Activated T-cell treated with anti-CD3 and anti-CD28 coated beads for 4 hours (primary cell): ENCODE measurements at places on chromosomes 12 and 14.

- no peak for DNase-seq
Observed at GRCh38 chr12:84507956-84508850, 404.4 kb downstream of the SLC6A15 start.

- no peak for DNase-seq
Observed at GRCh38 chr12:99976762-99977161, 8.0 kb downstream of the ANKS1B start.

- DNase-seq, result no peak
Observed at GRCh38 chr12:92185052-92185451, 39.4 kb upstream of the BTG1 start.

GRCh38 chr12:41724216-41724615, 420.5 kb downstream of the GXYLT1 start:
- no peak for DNase-seq

- no peak for DNase-seq
Observed at GRCh38 chr12:111635524-111635923, 36.4 kb upstream of the ATXN2 start.

DNA sequence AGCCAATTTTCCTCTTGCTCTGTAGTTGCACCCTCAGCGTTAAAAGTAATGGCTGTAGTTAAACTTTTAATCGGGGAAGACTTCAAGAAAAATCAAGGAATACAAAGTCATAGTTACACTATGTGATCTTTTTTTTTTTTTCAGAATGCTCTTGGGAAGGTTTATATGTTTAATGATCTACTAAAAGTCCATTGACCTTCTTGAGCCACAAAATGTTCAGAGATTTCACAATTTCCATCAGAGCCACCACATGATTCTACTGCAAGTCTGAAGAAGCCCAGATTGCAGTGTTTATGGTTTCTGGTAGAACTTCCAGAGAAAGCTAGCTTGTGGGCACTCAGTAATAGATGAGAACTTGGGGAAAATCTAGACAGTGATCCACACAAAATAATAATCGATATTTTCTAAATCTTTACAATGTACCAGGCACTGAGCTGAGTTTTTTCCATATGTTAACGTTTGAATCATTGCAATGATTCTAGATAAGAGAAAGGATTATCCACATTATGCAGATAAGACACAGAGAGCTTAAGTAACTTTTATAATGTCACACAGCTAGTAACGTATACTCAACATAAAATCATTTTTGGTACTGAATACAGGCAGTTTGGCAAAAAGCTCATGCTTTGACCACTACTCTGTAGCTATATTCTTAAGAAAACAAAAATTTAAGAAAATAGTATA, 38.3 kb downstream of the GYS2 start:
- no peak for DNase-seq

DNA sequence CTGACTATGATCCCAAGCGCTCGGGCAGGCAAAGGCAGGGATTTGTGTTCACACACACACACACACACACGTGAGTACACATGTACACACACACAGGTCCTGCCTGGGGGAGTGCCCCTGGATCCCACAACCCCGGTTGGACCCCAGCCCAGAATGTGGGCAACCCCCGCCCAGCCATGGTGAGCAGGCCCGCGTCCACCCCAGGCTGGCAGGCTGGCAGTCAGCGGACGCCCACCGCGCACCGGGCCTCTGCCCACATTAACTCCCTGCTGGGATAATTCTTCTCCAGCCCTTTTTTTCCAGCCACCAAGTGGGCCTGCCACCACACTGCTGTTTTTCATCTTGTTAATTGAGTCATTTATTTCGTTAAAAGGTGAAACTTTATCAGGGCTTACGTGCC, 256.2 kb downstream of the BCL11B start:
- DNase-seq, result no peak

DNA sequence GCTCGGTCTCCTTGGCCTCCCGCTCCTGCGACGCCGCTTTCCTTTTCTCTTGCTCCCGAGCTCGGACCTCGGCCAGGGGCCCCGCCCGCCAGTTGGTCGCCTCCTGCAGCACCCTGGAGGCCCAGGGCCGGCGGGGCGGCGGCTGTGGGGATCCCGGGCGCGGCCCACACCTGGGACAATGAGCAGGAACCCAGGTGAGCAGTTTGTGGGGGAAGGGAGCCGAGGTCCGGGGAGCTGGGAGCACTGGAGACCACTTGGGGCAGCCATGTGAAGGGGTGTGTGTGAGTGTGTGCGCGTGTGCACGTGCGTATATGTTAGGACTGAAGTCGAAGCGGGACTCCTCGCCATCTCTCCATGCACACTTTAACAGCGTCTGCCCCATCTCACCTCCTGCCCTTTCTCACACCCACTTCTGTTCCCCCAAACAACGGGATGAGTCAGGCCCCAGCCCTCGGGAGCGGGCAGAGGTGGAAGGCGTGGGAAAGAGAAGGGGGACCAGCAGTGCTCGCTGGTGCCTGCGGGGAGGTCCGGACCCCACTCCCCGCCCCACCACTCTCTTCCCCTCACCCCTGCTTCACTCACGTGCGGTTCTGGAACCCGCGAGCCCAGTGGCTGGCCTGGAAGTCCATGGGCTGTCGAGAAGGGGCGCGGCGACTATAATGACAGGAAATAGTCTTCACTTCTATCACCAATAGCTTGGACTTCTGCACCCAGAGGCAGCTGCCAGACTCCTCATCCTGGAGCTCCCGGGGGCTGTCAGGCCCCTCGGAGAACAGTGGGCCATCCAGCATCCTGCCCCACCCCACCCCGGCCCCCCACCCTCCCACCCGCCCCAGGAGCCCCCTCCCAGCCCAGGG, 450 bp downstream of the DDN start:
- DNase-seq, result no peak

DNA sequence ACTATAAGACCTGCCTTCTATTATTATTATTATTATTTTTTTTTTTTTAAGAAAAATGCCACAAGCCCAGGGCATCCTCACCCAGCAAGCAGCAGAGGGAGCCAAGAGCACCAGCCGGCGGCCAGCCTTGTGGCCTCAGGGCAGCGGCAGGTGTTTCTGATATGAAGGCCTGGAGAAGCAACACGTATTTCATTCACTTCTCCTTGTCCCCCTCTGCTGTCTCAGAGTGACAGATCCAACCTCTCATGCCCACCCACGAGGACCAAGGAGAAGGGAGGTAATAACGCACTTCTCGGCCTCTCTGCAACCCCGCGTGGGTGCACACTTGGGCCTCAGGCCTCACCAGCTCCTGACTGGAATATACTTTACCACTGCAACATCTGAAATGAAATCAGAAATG, 25.4 kb downstream of the CDC42BPB start:
- no peak for DNase-seq

DNA sequence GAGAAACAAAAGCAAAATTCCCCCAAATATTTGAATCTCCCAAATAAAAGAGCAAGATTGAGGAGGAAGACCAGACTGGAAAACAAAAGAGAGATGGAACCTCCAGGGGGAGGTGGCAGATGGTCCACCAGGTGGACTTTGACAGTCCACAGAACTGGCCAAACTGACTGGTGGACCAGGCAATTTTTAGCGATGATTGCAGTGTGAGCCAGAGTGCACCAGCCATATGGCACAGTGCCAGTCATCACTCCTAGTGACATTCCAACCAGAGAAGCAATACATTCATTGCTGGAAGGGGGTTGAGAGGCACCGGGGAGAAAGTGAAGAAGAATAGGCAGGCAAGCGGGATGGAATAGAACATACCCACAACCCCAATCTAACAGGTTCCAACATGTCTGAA, 182.9 kb downstream of the EXOC5 start:
- DNase-seq, result no peak

DNA sequence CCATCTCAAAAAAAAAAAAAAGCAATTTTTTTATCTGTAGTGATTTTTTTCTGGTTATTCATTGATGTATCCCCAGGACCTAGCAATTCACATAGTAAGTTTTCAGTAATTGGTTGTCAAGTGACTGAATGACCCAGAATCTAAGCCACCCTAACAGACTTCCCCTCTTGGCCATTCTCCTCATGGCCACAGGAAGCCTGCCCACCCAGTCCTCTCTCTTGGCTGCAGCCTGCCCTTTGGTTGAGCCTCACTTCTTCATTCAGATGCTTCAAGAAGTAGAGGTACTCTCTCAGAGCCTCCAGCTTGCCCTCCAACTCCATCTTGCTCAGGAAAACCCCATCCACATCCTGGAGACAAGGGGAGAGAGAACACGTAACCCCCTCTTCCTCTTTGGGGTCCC, 2.8 kb downstream of the KRT78 start:
- no peak for DNase-seq

- DNase-seq, result no peak
Observed at GRCh38 chr14:38420048-38420447, 164.2 kb upstream of the CLEC14A start.

DNA sequence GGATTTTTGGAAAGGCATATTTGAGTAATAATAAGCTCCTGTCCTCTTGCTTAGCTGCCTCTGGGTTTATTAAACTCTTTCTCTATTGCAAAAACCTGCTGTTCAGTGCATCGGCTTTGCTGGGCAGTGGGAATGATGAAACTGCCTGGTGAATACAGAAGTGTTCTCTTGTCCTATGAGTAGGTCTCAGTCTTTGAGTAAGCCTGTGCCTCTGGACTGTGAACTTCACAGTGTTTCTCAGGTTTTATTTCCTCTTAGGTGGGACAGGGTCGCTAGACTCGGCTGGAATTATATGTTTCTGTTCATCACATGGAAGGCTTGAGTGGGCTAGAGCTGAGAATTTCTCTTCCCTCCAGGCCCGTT, 46.4 kb downstream of the CRADD start:
- DNase-seq, result no peak

DNA sequence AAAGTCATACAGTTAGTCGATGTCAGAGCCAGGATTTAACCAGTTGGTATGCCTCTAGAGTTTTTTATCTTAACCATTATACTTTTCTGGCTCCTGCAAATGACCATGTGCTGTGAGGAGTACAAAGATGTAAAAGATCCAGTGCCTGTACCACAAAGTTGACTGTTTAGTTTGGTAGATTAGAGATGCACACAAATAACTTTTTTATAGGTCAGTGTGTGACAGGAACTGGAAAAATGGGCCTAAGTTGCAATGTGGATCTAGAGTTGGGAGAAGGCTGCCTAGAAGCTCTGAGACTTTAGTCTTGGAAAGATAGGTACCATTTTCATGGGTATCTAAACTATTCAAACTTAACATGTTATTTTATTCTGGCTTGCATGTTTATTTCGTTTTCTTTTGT, 32.8 kb upstream of the PPM1H start:
- DNase-seq, result no peak

DNA sequence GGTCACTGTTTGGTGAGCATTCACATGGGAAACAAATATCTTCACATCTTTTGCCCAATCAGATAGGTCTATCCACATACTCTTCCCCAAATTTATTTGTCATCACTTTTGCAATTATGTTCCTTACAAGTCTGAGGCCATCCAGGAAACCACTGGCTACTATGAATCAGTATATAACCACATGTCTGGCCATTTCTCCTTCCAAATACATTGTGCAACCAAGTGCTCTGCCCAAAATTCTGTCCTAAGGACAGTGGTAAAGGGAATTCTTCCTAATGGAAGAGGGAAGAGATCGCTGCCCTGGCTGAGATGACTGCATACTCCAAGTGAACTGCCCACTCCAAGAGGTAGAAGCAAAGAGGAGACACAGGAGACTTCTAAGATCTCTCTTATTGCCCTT, 148.9 kb upstream of the MAX start:
- no peak for DNase-seq

DNA sequence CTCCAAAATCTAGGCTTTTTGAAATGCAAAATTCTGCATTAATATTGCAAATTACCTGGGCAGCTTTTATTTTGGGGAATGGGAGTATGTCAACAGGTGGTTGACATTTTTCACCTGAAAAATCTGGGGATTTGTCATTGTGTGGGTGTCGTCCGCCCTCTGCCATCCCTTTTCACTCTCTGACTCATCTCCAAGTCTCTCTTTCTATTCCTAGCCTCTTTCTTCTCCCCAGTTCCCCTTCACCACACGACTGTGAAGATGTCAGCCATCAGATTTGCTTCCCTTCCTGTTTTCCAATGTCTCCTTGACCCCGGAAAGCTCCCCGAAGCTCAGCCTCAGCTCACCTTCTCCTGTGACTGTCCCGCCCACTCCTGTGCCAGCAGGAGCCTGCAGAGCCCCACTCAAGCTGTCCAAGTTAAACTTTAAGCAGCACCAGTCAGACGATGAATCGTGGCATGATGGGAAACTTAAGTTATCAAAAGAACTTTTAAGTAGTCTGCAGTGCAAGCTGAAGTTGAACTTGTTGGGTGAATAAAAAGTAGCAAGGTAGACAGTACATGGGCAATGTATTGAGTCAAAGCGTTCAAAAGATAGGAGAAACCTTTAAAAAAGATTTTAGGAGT, 590.2 kb downstream of the VRK1 start:
- no peak for DNase-seq

- no peak for DNase-seq
Observed at GRCh38 chr12:81203671-81204204, 125.9 kb downstream of the ACSS3 start.

DNA sequence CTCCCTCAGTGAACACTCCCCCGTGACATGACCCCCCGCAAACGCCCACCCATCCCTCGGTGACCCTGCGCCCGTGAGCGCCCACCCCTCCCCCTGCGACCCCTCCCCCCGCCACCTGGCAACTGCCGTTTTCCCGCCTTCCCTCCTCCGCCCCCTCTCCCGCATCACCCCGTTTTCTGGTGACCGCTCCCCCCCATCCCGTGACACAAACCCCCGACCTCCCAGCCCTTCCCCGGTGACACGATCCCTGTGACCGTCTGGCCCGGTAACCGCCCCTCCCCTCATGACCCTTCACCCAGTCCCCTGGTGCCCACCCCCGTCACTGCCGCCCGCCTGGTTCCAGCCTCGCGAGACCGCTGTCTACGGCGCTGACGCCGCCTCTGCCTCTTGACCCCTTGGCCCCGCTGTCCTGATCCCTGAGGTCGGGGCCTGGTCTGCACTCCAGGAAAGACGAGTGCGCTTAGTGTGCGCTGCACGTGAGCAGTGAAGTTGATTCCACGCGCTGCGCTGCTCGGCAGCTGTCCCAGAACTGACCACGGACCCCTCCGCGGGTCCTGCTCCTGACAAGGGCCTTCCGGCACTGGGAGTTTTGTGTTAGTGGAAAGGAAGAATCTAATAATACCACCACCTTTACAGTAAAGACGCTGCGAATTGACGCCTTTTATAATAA, 59.4 kb downstream of the DDX51 start:
- peak; percentile 10 for DNase-seq

DNA sequence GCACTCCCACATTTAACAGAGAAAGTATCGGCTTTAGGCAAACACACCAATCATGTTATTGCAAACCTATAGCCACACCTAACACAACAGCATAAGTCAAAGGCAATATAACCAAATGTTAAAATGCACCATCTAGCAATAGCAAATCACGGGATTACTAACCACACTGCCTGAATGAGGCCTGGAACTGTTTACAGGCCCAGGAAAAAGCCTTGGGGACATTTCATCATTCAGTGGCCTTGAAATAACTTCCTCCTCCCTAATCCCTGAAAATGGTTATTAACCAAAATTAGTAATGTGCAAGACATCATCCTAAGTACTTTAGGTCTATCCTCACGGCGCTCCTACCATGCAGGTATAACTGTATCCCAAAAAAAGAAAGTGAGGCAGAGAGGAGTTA, 2.3 kb downstream of the GALC start:
- DNase-seq, result no peak

DNA sequence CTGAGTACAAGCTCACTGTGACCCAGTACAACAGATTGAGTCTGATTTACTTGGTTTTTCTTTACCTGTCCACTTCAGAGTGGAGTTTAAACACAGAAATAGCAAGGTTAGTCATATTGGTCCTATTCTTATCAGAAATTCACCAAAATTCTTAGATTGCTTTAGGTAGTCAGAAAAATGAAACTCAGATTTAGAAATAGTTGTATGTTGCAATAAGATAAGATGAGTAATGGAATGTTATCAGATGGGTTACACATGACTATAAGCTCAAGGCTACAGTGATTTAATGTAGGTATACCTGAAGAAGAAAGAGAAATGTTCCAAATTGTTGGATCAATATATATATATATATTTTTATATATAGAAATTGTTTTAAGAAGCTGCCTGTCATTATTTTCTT, 524.1 kb downstream of the LRFN5 start:
- no peak for DNase-seq
